ENCODE measurements at places on chromosomes 5 and 9.

- no peak for DNase-seq
These were observed 459.6 kb downstream of the RAB3C start for GRCh38 chr5:59042201-59043055.

- peak; percentile 29 for DNase-seq
These were observed 1.2 kb downstream of the FOXB2 start for GRCh38 chr9:77020413-77021290.

- DNase-seq: peak; percentile 77
These were observed 665 bp downstream of the RASA1 start for GRCh38 chr5:87268126-87268969.

DNA sequence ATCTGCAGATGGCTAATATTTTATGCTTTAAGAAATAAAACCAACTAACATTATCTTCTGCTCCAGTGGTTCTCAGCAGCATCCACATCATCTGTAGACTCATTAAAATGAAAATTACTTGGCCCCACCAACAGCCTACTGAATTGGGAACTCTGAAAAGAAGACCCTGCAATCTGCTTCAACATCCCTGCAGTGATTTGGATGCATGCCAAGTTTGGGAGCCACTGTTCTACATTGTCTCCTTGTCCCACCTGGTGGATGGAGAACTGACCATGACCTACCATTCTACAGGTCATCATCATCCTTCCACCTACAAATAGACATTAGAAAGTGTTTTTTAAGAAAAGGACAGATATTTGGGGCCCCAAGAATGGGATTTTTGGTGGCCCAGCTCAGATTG, 71.1 kb downstream of the ACER2 start:
- DNase-seq: no peak

- no peak for DNase-seq
These were observed 269.4 kb upstream of the PTGER4 start for GRCh38 chr5:40410231-40410861.

GRCh38 chr5:137292461-137293027, 206.6 kb downstream of the SPOCK1 start:
- peak; percentile 49 for DNase-seq

DNA sequence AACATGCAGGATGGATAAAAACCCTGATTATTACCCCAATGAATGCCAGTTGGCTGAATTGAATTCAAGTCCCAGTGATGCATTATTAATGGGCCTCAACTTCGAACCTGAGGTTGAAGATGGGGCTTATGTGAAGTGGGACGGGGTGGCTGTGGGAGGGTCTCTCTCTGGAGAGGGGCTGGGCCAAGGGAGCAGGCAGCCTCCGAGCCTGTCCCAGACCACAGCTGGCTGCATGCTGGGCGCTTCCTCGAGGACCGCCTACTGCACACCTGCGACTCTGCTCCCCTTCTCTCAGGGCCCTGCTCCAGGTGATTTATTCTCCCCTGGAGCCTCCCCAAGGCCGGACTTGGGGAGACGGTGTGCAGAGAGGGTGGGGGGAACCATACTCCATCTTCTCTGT, 568.3 kb downstream of the CCDC171 start:
- no peak for DNase-seq

DNA sequence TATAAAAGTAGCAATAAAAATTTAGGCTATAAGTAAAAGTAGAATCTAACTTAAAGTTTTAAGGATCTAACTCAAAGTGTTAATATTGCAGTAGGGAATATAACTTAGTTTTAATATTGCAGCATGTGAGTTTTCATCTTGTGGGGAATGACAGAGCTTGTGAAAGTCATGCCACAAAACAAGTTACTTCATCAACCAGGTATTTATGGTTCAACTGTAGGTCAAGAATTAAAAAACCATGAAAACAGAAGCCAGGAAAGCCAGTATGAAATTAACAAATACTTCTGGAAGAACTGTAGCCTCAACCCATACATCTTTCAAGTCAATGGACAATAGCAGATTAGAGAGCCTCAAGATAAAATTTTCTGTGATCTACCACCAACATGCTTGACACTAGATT, 19.0 kb downstream of the HMGCS1 start:
- no peak for DNase-seq

DNA sequence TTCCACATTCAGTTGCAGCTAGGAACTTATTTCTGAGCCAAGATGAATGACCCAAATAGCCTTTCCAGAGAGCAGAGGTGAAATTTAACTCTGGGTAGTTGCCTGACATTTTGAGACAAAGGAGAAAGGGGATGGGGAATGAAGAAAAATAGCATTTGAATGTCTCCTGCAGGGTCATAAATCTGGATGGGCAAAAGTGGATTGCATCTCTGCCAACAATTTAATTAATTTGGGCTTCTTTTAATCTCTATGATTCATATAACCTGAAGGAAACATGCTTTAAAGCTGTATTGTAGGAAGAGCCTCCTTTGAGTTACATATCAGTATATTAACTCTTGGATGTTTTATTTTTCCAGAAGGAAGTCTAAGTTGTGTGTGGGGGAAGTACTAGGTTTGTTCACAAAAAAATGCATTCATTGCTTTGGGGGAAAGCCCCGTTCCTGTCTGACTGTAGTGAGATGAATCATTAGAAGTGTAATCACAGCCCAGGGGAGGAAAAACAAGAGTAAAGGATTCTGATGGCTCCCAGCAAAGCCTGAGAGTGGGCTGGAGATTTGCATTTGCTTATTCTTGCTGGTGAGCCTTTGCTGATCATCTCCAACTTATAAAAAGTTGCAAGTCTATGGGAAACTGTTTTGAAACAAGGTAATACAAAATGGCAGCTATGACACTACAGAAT, 133.0 kb upstream of the IQGAP2 start:
- DNase-seq: no peak

DNA sequence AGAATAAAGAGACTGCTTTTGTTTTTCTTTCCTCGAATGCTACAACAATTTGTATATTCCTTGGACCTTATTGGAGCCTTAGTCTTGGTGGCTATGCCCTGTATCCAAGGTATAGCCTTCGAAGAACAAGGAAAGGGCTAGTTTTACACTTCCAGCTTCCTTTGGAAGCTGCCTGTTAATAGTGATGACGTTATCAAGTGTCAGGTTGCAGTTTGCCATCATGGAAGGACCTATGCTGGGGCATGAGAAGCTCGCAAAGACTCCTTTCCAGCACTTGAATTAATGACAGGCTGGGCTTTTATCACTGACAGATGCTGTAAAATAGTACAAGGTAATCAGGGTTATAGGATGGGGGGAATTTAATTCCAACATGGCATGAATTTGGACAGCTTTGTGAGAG, 157.9 kb downstream of the KDM4C start:
- DNase-seq: no peak

- no peak for DNase-seq
These were observed 7.6 kb upstream of the OTULIN start for GRCh38 chr5:14656898-14657297.

GRCh38 chr5:111859533-111860270, 102.7 kb upstream of the NREP start:
- no peak for DNase-seq

- DNase-seq: no peak
These were observed 95.9 kb upstream of the GNAQ start for GRCh38 chr9:78127279-78128225.

- peak; percentile 47 for DNase-seq
These were observed 45.9 kb downstream of the PRRT1B start for GRCh38 chr9:131590907-131591844.
